SW 1271 (cell line): ENCODE measurements at places on chromosomes 12 and 14.

DNA sequence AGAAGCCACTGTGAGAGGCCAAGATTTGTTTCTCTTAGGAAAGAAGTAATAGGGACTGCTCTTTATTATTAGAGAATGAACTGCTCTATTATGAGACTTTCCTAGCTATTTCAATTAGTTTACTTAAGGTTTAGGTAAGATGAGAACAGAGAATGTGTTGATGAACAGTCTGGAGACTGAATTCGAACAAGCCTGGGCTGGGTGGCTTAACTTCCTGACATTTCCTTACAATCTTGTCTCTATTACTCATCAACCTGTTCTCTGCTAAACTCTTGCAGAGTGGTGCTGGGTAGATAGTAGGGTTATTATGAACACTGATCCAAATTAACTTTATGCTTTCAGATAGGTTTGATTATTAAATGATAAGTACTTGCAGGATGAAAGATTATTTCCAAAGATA is 31.2 kb downstream of the SLC15A5 start:
- DNase-seq: no peak

DNA sequence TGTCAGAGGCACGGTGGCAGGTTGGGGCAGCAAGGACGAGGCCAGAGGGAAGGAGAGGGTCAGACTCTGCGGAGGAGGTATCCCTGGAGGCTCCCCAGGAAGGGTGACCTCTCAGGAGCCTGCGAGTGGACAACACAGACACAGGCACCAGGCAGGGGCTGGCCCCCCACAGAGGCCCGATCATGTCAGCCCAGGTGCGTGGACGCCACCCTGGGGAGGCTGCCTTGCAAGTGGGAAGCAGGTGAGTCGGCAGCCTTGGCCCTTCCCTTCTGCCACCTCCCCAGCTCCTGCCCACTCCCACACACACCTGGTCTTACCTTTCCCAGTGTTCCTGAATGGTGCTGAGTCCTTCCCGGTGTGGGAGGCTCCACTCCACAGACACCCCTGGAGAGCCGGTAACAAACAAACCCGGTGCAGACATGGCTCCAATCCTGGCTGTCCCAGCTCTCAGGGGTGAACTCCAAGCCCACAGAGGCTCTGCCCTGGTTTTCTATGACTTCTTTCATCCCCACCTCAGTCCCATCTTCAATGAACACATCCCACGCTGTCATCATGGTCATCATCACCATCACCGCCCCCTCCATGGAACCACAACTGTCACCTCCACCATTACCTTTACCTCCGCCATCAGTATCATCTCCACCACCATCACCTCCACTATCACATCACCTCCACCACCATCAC is 5.2 kb downstream of the ZBTB42 start:
- DNase-seq: no peak

- DNase-seq: no peak
Measured at GRCh38 chr12:102300824-102301461, 103.3 kb upstream of the PMCH start.

DNA sequence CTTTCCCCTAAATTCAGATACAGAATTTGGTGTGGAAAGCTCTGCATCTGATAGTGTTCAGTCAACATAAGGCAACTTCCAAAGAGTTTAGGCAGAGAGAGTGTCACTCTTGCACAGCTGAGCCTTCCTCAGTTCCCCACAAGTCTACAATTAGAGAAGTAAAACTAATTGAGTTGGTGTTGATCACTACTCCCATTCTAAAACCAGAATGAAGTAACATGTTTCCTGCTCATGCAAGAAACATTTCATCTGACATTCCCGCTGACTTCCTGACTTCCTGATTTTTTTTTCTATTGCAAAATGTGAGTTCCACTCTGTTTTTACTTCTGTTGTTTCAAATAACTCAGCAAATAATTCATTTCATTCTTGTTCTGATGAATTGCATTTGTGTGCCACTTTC is 271.0 kb downstream of the ALG10B start:
- no peak for DNase-seq

DNA sequence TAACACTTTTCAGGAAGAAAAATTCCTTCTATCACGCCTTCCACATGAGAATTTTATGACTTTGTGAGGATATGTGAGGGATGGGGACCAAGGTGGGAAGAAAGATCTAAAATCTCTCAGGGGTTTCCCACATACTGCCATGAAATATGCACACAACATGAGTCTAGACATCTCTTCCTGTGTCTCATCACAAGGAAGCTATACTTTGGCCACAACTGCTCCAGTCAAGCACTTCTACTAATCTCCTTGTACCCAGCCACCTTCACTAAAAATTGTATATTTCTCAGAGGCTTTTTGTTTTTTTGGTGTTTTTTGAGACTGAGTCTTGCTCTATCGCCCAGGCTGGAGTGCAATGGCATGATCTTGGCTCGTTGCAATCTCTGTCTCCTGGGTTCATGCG is 3.2 kb downstream of the OSBPL8 start:
- DNase-seq: no peak
